ENCODE measurements at places on chromosomes 5 and 9.

GRCh38 chr5:128093368-128093767, 9.8 kb downstream of the SLC12A2 start:
- no peak for DNase-seq

DNA sequence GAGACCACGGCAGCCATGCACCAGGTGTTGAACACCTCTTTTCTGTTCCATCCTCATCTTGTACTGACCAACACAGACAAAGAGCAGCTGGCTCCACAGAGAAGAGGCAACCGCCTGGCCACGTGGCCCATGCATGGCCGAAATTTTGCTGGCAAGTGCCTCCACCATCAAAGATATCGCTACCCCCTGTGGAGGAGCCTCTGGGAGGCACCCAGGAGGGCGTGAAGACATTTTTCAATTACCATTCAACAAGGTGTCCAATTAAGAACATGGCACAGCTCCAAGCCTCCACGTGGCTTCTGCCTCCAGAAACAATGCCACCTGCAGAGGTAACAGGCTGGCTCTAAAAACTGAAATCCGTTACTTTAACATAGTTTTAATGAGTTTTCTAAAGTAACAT, 54.4 kb upstream of the CKS2 start:
- DNase-seq = no peak

- DNase-seq = no peak
Observed at GRCh38 chr9:38746303-38746702, 26.4 kb upstream of the FAM240B start.

DNA sequence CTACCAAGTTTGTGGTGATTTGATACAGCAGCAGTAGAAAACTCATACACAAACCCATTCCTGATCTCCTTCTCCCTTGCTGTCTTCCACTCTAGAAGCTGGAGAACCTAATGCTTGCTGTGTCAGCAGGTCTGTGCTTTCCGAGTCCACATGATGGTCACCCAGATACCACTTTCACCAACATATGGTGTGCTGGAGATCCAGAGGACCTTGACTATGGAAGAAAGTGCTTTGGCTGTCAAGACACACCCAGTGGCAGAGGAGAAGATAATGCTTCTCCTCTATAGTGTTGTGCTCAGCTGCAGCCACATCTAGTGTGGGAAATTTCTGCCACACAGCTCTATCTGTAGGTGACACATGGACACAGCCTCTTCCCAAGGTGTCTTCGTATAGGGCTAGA, 67.4 kb downstream of the UGCG start:
- DNase-seq = no peak

DNA sequence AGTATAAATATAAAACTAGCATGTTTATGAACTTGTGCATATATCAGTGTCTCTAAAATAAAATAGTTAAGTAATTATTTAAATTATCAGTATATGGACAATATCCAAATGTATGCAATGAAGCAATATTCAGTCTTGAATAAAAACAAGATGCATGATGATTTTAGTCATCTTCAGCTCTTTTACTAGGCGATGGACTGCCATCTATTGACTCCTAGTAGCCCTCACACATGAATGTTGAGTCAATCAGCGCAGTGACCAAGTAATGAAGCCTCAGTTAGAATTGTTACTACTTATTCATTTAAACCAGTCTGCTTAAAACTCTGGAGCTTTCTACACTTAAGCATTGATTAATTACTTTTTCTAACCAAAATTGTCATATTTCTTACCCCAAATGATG, 92.9 kb upstream of the GRHPR start:
- peak; percentile 6 for DNase-seq

DNA sequence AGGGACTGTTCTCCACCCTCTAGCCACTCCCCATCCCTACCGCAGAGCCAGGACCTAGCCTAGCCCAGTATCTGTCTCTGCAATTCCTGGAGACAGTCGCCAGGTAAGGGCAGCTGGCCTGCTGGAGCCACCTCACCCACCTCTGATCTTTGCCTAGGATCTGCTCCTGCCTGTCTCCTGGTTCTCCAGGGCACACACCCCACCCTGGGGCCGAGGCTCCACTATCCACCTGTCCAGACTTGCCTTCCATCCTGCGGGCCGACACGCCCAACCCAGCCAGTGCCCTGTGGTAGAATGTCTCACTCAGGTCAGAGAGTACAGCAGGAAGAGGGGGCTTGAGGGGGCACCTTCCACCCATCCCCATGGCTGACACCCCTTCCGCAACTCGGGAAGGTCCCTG, 15.7 kb upstream of the AQP7 start:
- DNase-seq = no peak

GRCh38 chr5:83414601-83415000, 56.9 kb upstream of the VCAN start:
- no peak for DNase-seq

DNA sequence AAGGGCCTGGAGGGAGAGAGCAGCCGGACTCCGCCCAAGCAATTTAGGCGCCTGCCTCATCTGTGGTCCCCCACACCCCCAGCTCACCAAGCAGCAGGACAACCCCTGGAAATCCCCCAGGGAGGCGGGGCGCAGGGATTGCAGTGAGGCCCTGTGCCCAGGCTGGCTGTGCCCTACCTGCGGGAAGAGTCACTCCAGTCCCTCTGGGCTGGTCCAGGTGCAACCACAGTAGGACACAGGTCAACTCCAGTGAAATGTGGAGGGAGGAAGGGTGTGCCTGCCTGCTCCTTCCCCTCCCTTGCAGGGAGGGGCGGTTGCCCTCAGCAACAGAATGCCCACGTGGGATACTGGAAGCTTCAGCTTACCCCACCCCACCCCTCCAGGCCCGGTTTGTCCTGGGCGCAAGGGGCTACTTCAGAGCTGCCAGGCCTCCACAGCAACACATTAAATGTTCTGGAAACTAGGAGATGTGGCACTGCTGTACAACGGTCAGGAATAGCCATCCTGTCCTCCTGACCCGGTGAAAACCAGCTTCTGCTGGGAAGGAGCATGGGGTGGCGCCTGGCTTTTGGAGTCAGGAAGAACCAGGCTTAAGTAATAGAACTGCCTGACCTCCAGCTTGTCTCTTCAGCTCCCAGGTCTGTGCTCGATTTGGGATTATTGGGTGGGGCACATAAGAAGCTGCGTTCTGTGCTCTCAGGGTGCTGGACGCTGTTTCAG, 22.5 kb downstream of the ABO start:
- DNase-seq = no peak

DNA sequence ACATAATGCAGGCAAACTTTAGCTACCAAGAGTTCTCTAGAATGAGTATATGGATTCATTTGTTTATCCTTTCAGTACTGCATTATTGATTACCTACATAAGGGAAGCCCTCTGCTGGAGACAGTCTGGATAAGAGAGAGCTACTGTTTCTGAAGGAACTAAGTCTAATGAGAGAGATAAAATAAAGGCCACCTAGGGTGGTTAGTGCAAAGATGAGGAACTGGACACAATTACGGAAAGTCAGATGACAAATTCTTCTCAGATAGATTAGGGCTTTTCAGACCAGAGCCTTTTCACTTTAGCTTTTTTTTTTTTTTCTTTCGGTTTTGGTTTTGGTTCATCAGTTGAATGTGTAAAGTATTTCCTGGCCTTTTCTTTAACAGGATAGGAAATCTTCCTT, 31.3 kb downstream of the ISOC1 start:
- DNase-seq = peak; percentile 6

GRCh38 chr5:118193194-118193905, 795.0 kb downstream of the DTWD2 start:
- DNase-seq = no peak

GRCh38 chr9:87711857-87712800, 13.8 kb upstream of the CTSL start:
- no peak for DNase-seq

DNA sequence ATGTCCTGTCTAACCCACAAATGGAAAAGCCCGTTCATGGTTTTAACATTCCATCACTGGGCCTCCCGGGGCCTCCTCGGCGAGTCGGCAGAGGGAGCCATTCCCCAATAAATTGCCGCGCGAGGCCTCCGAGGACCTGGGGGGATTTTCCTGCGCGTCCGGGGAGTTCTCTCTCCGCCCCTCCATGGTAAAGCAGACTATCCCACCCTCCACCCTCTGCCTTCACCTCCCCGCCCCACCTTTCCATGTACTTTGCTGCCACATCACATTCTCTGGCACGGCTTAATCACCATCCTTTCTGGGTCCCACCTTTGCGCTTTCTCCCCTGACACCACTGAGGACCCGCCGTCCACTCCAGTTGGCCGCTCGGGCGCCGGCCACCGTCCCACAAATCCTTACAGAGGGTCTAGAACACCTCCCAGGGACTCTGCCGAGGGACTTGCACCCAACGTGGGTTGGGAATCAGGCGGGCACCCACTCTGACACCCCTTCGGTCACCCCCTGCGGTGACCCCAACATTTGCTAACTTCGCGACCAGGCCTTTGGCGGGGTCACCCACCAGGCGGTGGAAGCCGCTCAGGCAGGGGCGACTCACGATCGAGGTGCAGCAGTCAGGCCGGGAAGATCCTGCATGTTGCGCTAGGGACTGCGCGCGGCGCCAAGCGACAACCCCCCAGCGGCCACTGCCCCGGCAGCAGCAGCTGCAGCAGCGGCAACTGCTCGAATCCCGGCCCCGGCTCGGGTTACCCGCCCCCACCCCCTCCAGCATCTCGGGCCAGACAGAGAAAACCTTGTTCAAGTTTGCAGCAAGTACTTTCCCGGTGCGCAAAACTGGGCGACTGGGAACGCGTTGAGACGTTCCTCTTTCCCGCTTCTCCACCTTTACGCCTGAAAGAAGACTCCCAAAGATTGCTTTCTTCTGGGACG, at the start of gene MEGF10:
TSS of gene MEGF10 (plus strand) at position 778 of the 927 bp plus-strand sequence. CDS start 40,513 bp downstream, outside the sequence.
- no peak for DNase-seq

DNA sequence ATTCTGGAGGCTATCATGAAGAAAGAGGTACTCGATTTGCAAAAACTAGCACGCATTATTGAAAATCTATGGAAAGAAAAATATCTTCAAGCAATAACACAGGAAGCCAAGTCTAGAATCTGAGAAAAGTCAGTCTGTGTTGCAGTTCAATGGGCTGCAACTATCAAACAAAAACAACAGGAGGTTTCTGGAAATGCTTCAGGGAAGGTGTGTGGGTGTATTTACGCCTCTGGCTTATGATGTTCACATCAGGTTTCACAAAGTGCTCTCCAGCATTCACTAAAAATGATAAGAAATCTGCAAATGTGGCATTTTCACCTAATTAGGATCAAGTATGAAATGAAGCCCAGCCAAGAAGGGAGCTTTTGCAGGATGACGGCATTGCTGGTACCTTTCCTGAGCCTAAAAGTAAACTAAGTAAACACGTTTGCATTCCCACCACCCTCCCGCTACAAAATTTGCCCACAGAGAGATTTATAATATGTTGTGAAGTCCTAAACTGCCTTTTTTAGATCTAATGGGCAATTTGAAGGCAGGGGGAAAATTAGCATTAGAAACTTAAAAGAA, 146.4 kb downstream of the GABRB2 start:
- no peak for DNase-seq

GRCh38 chr5:112317866-112318265, 101.2 kb downstream of the EPB41L4A start:
- no peak for DNase-seq

DNA sequence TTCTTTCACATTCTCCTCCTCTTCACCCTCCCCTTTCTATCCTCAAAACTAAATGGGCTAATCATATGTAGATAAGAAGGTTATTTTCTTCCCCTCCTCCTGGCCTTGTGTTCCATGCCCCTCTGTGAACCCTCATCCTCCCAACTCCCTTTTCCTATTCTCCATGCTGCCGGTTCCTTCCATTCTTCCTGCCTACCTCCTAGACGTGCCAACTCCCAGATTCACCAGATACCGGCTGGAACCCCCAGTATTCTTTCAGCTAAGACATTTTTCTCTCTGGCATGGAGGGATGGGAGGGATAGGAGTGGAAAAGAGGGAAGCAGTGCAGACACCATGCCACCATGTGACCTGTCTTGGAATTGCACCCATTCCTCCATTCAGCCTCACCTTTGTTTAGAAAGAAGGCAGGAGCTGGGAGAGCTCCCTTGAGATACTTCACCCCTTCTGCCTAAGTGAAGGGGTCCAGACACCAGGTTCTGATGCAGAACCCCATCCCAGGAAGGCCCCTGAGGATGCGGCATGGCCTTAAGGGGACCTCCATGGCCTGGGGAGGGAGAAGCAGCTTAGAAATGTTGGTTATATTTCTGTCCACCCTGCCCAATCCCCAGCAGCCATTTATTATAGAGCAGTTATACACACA, 4.8 kb downstream of the DNAJB5 start:
- no peak for DNase-seq

DNA sequence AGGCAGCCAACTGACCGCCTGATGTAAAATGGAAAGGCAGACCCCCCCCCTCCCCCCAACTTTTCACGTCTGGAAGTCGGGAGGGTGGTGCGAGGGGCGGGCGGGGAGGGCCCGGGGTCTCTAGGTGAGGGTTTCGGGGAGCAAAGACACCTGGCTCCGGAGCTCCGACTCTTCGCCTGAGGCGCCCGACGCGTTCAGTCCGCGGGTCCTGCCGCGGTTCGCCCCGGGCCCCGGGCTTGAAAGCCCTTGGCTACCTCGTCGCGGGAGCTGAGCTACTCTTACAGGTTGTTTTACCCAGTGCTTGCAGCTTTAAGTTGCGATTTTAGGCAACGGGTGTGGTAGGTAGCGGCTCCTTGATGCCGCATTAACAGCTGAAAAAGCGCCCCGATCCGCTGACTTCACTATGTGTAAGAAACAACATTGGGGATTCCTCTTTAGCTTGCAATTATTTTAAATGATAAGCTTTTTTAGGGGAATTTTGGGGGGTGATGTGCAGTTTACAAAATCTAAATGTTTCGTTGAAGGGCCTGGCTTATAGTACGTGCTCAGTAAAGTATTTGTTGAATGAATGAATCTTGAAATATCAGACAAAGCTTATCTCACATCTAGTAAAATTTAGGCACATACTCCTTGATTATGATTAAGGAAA, 722 bp downstream of the CDC42SE2 start:
- DNase-seq = peak; percentile 52

DNA sequence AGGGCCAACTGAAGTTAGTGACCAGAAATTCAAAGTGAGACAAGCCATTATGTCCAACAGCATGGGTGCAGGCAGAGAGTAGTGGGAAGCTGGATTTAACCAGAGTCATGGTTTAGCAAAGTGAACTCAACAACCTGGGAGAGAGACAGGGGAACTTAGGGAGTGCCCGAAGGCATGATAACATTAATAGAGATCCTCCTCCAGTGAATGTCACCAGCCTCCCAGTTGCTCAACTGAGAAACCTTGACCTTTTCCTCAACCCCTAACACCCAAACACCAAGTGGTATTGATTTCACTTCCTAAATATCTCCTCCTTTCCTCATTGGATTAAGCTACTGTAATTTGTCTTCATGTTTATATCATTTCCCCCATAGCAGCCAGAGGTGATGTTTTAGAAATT, 42.6 kb downstream of the HMGCS1 start:
- no peak for DNase-seq

- no peak for DNase-seq
Observed at GRCh38 chr9:4417578-4418325, 72.5 kb upstream of the SLC1A1 start.

GRCh38 chr5:160271396-160271795, 41.0 kb downstream of the CCNJL start:
- DNase-seq = no peak

GRCh38 chr5:155125551-155126095, 112.1 kb downstream of the KIF4B start:
- no peak for DNase-seq

Measured in CD4-positive, alpha-beta T cell treated with Interleukin-1 beta for 1 hour (primary cell).